HFFc6 (cell line): ENCODE measurements at places on chromosomes 4 and X. TPM values are rescaled to one million over a fixed set of nuclear protein-coding genes. Genes with fewer than 3 reads are reported as not detected.
A peak's percentile ranks its signal among the peaks of the same experiment; 100 is the strongest.

The RHOXF2B gene
- not detected in 3 replicates for total RNA-seq

DNA sequence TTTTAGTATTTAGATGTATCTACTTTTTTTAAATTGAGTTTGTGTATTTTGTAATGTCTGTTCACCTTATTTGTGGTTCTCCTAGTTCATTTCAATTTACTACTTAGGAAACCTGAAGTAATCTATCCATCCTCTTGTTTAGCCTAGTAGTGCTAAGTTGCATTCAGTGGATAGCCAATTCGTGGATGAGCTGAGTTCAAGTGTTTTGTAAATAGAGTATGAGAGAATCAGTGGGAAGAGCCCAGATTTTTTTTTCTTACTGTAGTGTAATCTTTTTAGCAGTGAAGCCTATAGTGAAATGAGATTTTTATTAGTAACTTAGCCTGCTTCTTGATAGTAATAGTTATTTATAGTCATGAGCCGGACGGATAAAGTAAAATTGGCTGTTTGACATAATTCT, 21.7 kb downstream of the STAG2 start:
- no peak for DNase-seq

DNA sequence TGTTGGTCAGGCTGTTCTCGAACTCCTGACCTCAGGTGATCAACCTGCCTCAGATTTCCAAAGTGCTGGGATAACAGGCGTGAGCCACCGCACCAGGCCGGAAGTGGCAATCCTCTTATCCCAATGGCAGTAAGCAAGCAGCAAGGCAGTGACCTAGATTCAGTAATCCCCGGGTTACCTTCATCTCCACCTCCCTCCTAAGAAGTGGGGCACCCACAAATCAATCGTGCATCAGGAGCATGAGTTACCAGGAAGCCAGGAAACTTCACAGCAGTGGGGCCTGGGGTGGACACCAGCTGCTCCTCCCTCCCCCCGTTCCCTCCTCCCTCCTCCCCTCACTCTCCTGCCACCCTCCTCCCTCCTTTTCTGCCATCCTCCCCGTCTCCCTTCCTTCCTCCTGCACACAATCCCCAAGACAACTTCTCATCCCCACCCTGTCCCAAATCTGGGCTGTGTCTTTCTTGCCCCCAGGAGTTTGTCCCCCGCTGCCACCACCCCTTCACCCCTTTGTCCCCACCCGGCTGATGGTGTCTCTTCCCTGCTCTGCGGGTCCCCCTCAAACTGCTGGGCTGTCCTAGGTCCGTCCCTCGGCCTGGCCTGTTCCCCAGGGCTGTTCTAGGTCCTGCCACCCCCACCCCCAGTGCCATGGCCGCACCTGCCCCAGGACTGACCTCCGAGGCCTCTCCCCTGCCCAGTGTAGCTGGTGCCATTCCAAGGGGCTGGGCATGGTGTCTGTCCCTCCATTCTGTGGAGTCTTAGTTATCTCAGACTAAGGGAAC, 2.2 kb downstream of the PDE6B start:
- DNase-seq = no peak

The MAGEA10 gene
- total RNA-seq = not detected in 2 replicates

DNA sequence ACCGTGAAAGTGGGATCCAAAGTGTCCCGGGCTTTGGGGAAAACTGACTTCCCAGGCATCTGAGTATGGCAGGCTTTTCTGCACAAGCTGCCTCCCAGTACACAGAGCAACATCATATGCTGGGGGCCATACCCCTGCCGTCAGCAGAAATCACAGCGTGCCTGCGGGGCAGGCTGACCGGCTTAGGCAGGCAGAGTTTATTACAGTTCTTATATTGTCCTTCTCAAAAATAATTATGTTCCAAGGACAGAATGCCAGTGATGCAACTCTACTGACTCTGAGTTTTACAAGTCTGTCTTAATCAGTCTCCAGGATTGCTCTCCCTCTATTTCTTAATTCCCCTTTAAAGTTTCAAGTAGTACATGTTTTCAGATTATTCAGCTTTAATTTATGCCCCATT, 37.0 kb downstream of the IL21 start:
- DNase-seq = peak; percentile 41

DNA sequence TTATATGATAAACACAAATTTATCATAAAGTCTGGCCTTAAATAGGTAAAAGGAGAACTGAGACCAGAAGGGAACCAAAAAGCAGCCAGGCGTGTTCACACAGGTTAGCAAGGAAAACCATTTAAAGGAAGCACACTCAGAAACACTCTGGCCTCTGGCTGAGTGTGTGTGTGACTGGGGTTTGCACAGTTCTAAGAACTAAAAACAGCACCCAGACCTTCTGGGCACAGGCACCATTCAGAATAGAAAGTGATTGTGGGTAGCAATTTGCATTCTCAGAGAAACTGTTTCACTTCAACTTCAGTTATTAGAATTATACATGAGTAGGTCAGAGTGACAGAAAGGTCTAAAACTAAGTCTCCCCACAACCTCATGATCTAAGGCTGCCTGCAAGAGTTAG, 10.0 kb downstream of the GPR82 start:
- no peak for DNase-seq

The LRRC66 gene
- total RNA-seq = 0.09 to 0.23 TPM (median 0.10 TPM) in 3 replicates

DNA sequence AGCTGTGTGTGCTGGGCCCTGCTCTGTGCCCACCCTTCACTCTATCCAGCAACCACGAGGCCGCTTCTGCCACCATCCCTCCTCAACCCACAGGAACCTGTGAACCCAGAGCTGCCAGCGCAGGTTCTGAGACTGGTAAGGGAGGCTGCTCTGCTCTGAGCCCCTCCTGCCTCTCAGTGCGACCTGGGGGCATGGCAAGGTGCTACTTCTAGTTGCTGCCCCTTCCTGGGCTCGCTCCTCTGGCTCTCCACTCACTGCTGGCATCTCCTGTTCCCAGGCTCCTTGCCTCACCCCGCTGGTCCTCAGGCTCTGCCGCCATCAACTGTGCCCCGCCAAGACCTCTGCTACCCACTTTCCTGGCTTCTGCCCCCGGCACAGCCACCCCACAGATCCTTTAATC, 39.3 kb downstream of the RNF212 start:
- DNase-seq = no peak

- DNase-seq = peak; percentile 2
These were observed 183.0 kb downstream of the PALLD start for GRCh38 chr4:168679819-168680218.

DNA sequence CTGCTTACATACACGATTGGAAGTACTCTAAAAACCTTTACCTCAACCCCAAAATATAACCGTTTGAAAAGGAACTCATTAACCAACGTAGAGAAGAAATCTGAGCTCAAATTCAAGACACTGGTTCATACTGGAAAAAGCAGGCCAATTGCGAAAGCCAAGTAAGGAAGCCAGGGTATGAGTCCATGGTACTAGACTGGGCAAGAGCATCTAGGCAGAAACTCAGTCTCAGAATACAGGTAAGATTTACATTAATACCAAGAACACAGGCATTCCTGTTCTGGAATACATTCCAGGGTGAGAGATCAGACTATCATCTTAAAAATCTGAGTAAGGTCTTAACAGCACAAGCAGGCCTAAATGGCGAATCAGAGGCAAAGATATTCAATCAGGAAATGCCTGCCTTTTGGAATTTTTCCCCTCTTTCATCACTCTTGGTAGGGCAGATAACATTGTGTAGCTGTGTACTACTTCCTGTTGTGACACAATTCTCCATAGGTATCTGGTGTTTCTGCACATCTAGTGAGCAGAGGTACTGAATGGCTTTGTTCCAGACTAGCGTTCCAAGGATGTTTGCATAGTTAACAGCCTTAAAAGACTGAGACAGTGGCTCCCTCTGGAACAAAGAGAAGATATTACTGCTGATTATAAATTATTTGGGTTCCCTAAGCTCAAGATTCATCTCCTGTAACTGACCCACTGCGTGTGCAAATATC, 311.3 kb downstream of the PCDH19 start:
- DNase-seq = no peak

The KLB gene
- not detected in 3 replicates for total RNA-seq

The BMP3 gene
- total RNA-seq = 0.27 to 0.29 TPM (median 0.29 TPM) in 3 replicates

The NPNT gene
- total RNA-seq = not detected in 3 replicates

- no peak for DNase-seq
These were observed 33.2 kb downstream of the TLL1 start for GRCh38 chr4:165906272-165906671.

The SSX1 gene
- total RNA-seq = not detected in 2 replicates

The POLN gene
- 1.6 to 3.2 TPM (median 1.7 TPM) in 3 replicates for total RNA-seq

GRCh38 chr4:165319030-165319429, 8.4 kb upstream of the MSMO1 start:
- DNase-seq = no peak

DNA sequence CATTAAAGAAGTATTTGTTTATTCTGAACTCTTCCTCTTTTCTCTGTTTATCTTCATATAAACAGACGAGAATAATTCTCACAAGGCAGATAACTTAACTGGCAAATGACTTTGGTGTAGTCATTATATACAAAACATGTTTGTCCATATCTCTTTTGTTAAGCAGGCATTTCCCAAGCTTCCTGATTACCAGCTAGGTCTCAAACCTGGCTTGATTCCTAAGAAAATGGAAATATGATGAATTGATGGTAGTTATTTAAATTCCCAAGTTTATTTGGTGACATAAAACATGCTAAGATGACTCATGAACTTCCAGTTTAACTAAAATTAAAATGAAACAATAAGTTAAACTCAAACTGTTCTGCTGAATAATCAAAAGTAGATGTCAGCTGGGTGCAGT, 96.8 kb downstream of the ARSJ start:
- DNase-seq = no peak

- DNase-seq = no peak
These were observed 5.5 kb downstream of the USP9X start for GRCh38 chrX:41090568-41091238.

DNA sequence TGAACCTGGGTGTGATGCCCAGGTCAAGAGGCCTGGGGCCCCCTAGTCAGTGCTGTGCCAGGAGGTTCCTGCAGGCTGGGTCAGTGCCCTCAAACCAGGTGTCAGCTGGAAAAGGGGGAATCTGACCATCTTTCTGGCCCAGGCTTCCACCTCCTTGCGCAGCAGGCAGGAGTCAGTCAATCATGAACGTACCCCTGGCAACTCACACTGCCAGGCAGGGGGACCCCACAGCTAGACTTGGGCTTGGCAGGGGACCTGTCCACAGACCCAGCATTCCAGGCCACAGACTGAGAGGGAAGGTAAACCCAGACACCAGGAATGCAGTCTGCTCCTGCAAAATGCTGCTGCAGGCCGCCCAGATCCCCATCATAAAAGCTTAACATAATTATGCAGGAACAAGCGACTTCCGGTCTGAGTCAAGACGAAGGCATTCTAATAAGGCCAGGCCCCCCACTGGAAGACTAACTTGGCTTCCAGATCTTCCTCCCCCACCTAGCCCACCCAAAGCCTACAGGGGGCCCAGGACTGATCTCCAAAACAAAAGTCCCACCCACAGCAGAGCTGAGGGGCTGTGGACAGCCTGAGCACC, 156.3 kb downstream of the BCOR start:
- no peak for DNase-seq

The SMIM10 gene
- 5.6 to 5.7 TPM (median 5.7 TPM) in 3 replicates for total RNA-seq

The TSR2 gene
- 34.5 and 34.6 TPM in 2 replicates for total RNA-seq

The EDNRA gene
- total RNA-seq = 1.3 to 2.3 TPM (median 1.6 TPM) in 3 replicates
